ENCODE measurements at places on chromosomes 11 and 22.

- DNase-seq: no peak
Observed at GRCh38 chr11:57597916-57598830, 688 bp downstream of the SERPING1 start.

GRCh38 chr11:103546236-103546635 is 437.0 kb downstream of the DYNC2H1 start:
- DNase-seq: no peak

DNA sequence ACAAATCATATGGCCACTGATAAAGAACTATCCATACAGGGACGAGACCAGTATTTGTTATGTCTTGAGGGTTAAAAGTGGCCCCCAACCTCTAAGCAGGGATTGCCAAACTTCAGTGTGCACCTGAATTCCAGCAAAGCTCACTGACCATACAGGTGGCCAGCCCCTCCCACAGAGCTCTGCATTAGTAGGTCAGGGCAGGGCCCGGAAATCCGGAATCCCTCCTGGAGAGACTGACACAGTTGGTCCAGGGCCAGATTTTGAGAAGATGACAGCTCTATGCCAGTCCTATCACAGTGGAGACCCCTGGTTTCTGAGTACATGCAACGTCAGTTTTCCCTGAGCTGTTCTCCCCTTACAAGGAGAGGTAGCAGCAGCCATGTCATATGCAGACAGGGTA is 20.8 kb downstream of the VPS37C start:
- DNase-seq: no peak

GRCh38 chr11:1557904-1558774 is 13.9 kb downstream of the DUSP8 start:
- no peak for DNase-seq

DNA sequence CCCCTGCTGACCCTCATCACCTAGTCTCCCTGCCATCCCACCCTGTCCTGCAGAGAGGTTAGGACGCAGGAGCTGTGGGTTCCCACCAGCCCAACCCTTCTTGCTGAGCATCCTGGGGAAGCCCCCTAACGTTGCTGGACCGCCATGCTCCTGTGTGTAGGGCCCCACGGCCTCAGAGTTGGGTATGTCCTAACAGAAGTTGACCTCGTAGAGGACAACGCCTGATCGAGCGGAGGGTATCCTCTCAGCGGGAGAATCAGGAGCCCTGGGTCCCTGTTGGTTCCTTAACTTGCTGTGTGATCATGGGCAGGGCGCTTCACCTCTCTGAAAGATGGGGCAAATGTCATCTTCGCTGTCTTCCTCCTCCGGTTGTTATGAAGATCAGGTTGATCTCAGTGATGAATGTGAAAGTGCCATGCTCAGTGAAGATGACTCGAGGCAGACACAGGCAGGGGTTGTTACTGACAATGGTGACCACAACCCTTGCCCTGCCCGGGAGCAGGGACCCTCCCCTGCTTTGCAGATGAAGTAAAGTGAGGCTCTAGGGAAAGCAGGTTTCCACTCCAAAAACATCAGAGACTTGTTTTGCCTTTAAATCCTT is 19.3 kb upstream of the CD5 start:
- peak; percentile 72 for DNase-seq

DNA sequence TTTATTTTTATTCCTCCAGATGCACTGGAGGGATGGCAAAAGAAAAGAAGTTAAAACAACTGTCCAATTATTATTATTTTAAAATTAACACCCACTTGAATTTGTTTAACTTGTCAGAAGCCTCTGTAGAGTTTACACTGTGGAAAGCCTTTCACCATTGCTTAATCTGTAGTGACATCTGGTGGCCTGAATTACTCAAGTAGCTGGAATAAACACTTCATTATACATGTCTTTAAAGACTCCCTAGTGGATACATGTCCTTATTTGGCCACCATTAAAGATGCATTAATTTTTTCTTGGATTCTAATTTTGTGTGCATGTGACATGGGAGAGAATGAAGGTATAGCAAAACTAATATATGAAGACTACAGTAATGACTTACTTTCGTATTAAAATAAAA is 1496.5 kb downstream of the FAM181B start:
- no peak for DNase-seq

DNA sequence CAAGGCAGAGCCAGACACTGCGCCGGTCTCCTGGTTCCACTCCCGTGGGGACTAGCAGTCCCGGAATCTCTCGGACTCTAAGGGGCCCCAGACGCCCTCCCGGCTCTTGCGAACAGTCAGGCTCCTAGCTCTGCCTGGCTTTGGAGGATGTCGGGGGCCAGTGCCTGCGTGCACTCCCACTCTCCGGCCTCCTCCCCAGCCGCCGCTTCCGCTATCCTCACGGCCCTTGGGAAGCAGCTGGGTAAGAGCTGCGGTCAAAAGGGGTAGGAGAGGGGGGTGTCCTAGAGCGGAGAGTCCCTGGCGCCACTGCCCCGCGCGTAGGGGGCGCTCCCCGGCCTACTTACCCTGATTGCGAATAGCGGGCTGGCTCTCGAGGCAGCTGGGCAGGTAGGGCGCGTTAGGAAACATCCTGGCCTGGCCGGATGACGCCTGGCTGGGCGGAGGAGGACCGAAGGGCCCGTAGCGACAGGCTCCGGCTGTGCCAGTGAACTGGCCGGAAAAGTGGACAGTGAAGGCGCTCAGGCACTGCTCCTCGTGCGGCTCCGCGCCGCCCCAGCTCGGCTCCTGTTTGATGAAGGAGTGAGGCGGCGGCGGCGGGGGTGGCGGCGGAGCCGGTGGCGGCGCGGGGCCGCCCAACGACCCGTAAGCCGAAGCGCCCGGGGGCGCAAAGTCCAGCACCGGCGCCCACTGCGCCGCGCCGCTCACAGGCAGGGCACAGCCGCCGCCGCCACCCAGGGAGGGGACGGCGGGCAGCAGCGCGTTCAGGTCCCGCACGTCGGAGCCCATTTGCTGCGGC is 785 bp downstream of the WT1 start:
- no peak for DNase-seq

- no peak for DNase-seq
Observed at GRCh38 chr11:100830978-100831732, 144.1 kb downstream of the ARHGAP42 start.

GRCh38 chr11:27471589-27472397 is 797 bp downstream of the LGR4 start:
- DNase-seq: no peak

GRCh38 chr22:38843201-38843656 is 599 bp downstream of the NPTXR start:
- DNase-seq: peak; percentile 46

GRCh38 chr22:45533703-45534102 is 31.0 kb downstream of the FBLN1 start:
- DNase-seq: no peak

Measured in stimulated activated CD4-positive, alpha-beta T cell treated with anti-CD3 and anti-CD28 coated beads, Interleukin-1b, Interleukin-23, amount 100 ng/mL, for 48 hours (primary cell).